ENCODE measurements at places on chromosomes 2 and 18.

DNA sequence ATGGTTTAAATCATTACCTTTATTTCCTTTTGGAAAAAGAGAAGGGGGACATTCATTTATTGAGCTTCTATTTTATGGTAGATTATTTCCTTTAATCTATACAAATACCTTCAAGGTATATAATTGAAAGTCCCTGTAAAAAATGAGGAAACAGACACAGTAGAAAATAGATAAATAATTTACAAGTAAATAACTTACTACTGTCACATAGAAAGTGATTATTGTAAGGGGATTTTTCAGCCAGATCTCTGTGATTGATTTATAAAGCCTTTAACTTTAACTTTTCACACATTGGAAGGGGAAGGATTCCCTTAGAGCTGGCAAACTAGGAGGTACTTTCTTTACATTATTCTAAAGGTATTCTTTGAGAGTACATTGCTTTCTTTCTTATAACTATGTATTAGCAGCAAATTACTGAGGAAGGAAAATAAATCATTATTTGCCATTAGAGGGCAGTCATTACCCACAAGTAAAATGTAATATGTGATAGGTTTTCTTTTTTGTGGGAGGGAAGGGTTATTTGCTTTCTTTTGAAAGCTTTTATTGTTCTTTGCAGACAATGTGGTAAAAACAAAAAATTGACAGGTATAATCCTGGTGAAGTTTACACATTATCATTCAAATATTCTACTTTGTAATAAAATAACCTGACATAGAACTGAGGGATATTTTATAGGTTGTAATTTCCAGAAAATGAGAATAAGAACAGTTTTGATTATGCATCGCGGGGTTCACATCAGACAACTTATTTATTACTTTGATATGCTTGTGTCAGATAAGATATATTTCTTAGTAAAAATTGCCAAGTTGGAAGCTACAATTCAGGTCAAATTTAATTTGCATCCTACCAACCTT lies 24.8 kb upstream of the RPE start:
- DNase-seq = peak; percentile 67

- no peak for DNase-seq
These were observed 210.9 kb upstream of the SIX3 start for GRCh38 chr2:44730593-44730992.

DNA sequence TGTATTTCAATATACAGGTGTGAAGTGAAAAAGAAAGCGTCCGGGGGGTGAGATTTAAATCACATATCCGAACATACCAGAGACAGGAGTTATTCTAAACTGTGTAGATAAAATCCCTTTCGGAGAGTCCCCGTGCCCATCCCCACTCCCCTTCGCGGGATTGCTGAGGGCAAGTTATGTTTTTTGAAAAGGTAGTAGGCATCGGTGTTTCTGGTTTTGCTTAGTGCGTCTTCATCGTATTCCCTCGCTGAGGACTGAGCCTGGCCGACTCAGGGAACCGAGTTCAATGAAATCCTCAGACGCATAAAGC lies 583.4 kb downstream of the ZEB2 start:
- no peak for DNase-seq

GRCh38 chr2:160399880-160400279 lies 93.7 kb downstream of the RBMS1 start:
- DNase-seq = no peak

GRCh38 chr2:154455166-154455565 lies 243.3 kb upstream of the KCNJ3 start:
- DNase-seq = no peak

GRCh38 chr2:53314718-53315117 lies 452.9 kb upstream of the CHAC2 start:
- DNase-seq = no peak

DNA sequence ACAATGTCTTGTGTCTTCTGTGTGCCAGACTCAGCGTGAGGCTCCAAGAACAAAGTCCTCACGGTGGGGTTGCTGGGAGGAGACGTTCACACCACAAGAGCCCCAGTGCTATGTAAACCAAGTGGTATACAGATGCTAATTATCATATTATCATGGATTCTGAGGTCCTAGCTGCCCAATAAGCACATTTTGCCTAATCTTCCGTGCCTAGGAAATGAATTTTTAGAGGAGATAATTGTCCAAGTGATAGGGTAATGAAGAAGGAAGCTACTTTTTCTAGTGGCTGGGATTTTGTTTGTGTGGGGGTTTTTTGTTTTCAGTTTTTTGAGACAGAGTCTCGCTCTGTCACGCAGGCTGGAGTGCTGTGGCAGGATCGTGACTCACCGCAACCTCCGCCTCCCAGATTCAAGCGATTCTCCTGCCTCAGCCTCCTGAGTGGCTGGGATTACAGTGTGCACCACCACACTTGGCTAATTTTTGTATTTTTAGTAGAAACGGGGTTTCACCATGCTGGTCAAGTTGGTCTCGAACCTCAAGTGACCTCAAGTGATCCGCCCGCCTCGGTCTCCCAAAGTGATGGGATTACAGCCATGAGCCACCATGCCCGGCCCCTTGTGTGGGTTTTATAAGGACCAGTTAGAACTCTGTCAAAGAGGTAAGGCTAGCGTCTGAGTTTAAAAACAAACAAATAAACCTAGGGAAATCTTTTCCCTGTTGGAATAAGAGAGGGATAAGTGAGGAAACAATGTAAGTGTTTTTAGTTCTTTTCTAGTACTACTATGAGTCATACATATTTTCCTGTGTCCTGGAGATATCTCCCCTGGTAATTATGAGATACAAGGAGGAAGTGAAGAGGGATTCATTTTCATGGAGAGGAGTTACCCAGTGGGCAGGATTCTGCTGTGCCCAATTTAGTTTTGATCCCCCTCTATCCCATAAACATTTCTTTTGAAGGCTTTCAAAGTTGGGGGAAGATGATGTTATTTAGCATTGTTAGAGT lies 9.5 kb upstream of the SMAD7 start:
- no peak for DNase-seq

DNA sequence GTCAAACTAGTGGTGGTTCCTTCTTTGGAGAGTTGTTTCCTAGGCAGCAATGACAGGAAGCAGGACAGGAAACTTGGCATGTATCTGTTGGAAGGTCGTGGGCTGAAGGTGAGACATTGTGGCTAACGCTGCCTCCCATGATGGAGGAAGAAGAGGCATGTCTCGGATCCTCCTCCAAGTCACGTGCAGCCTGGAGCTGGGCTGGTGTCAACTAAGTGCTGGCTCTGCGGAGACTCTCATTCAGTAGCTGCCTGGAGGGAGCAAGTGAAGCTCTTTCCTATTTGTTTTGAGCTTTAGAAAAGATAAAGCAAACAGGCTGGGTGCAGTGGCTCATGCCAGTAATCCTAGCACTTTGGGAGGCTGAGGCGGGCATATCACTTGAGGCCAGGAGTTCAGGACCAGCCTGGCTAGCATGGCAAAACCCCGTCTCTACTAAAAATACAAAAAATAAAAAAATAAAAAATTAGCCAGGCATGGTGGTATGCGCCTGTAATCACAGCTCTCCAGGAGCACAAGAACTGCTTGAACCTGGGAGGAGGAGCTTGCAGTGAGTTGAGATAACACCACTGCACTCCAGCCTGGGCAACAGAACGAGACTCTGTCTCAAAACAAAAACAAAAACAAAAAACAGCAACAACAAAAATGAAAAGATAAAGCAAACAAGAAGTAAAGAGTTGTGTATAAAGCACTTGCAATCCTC lies 28.2 kb upstream of the INO80C start:
- DNase-seq = no peak

DNA sequence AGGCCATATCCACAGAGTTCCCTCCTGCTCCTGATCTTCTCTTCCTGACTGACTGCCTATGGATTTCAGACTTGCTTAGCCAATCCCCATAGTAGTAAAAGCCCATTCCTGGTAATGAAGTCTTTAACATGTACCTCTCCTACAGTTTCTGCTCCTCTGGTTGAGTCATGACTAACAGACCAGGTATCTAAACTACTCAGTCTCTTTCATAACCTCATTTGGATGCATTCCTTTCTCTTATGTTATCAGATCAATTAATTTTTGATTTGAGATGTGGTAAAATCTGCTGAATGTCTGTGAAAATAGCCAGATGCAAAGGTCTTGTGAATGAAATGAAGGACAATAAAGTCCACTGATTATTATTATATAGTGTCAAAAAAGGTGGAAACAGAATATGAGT lies 198.0 kb downstream of the NBAS start:
- DNase-seq = no peak

DNA sequence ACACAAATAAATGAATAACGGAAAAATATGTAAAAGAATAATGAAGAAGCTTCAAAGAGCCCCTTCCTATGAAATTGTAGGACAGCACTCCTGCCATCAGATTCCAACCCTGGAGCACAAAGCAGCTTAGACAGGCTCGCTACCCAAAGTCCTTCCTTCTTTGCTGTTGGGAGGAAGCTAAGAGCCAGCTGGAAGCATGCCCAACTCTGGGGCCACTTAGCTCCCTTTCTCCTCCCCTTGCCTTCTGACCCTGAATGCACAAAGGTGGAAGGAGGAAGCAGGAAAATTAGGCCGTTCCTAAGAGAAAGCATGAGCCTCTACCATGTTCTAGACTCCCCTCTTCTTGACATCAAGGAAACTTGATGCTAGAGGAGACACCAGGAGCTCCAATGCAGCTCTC lies 700.8 kb downstream of the RNF144A start:
- DNase-seq = no peak

- no peak for DNase-seq
These were observed 19.6 kb upstream of the CREB1 start for GRCh38 chr2:207510148-207510547.

GRCh38 chr2:101012706-101013181 lies 10.7 kb downstream of the RPL31 start:
- peak; percentile 53 for DNase-seq

DNA sequence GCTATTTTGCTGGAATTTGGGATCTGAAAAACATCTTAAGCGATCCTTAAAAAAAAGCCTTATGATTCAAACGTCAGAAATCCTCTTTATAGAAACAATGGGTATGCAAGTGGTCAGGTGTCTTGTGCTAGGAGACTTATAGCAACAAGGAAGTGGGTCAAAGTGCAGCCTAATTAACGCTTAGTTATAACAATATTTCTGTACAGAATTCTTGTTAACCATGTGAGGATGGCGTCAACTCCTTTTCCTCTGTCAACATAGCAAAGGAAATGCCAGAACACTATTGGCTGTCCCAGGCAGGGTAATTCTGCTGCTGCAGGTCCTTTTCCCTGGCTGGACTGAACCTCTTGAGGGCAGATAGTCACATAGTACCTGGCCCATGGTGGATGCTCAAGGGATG lies 189.4 kb downstream of the MSH2 start:
- no peak for DNase-seq

- no peak for DNase-seq
These were observed 12.6 kb downstream of the BARD1 start for GRCh38 chr2:214796911-214797310.

- DNase-seq = no peak
These were observed 2.1 kb downstream of the GATA6 start for GRCh38 chr18:22171258-22172119.
